ENCODE measurements at places on chromosomes 11 and 22.

DNA sequence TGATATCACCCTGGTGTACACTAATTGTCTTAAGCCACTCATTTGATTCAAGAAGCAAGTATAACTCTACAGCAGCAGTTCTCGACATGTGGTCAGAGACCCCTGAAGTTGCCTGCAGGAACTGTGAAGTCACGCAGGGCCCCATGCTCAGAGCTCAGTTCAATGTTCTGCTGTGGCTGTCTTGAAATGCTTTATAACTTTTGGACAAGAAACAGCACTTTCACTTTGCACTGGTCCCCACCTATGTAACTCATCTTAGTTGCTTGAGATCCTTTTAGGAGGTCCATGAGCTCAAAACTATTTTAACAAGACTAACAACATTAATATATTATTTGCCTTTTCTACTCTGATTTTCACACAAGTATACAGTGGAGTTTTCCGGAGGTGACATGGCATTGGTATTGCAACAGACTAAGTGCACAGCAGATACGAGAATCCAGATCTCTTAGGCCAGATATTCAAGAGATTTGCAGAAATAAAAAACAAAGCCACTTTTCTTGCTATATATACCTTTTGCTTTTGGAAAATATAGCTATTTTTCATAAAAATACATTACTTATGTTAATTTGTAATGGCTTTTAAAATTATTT is 64.8 kb downstream of the PRR5L start:
- DNase-seq = no peak

DNA sequence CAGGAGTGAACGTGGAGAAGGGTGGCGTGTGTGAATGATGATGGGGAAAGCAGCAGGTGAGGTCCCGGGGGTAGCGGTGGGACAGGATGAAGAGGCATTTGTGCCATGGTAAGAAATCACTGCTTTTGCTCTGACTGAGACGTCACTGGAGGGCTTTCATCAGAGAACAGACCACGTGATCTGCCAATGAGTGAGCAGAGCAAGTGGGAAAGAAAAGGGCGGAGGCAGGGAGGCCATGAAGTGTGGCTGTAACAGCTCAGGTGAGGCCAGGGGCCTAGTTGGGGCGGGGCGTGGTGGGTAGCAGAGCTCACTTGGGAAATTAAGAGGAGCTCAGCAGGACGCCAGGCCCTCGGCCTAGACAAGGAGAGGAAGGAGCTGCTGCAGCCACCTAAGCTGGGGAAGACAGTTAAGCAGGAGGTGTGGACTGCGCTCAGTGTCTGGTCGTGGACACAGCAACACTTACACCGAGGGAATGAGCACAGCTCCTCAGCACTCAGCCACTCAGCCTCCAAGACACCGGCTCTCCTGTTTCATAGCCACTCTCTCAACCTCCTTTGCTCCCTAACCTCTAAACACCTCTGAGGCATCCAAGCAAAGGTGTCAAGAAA is 14.1 kb upstream of the TMEM121B start:
- no peak for DNase-seq

- no peak for DNase-seq
Observed at GRCh38 chr11:106925245-106925644, 93.0 kb downstream of the GUCY1A2 start.

- DNase-seq = no peak
Observed at GRCh38 chr11:3077846-3078440, 20.7 kb upstream of the CARS1 start.

- DNase-seq = no peak
Observed at GRCh38 chr11:2130881-2131352, 8.3 kb downstream of the IGF2 start.

DNA sequence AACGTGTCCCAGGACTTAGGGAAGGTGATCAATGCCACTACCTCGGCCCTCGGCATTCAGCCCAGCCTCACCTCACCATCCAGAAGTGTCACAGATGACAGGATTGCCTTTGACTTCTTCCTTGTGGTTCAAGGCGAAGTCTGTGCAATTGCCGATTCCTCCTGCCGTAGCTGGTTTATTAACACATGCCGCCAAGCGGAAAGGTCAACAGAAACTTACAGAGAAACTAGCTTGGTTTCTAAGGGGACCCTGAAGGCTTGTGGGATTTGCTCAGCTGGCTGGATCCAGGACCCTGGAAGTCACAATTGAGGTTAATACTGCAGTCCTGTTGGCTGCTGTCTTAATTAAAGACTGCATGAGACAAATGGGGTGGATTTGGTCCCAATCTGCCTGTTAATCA is 65.6 kb downstream of the SHANK2 start:
- no peak for DNase-seq

DNA sequence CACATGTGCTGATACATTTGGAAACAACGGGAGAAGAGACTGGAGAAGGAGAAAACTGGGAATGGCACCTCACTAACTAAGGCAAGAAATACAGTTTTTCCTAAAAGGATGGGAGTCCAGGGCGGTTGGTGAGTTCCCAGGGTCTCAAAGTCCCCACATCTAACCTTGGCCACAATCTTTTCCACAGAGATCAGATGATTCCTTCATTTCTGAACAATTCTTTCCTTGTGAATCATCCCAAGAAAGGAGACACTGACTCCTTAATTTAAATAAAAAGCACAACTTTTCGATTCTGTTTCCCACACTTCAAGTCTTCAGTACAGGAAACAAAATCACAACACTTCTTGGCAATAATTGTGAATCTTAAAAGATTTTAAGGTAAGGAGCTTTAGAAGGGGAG is 384.7 kb downstream of the DCDC1 start:
- no peak for DNase-seq

- no peak for DNase-seq
Observed at GRCh38 chr11:88281317-88281712, 56.2 kb downstream of the CTSC start.

DNA sequence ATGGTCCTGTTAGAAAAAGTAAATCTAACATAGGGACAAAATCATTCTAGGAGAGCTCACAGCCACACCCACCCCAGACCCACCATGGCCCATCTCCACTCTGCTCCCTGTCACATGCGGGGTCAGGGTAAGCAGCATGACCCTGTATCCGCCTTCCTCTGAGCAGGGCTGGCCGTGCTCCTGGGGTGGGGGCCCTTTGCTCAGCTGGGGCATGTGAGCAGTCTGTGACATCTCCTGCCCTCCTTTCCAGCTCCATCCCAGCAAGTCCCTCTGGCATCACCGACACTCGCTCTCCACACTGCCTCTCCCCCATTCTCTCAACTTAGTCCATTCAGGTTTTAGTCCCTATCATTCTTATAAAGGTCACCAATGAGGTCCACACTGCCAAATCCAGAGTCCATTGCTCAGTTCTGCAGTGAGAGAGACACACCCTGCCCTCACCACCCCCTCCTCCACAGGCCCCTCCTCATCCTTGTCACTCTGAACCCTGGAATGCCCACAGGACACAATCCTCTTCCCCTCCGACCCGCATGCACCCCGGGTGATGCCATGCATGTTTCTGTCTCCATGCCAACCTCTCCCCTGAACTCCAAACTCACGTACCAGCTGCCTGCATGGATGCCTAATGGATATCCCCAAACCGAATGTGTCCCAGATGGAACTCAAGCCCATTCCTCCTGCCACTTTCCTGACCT is 65.1 kb upstream of the PITPNB start:
- no peak for DNase-seq

DNA sequence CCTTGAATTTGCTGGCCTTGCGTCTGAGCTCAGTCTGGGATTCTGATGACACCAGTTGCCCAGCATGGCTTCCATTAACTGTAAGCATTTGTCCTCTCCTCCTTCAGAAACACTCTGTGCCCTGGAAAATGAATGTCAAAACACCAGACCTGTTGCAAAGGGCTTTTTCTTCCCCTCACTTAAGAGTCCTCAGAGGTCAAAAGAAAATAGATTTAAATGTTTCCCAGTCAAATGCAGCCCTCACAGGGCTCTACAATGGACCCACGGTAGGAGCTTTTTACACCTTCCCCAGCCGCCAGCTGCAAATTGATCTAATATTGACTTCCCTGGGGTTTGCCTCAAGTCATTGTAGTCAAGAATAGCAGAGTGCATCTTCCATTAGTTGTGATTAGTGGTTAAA is 332.2 kb downstream of the INSC start:
- DNase-seq = no peak

- DNase-seq = no peak
Observed at GRCh38 chr22:31730344-31730711, 19.6 kb downstream of the PRR14L start.

DNA sequence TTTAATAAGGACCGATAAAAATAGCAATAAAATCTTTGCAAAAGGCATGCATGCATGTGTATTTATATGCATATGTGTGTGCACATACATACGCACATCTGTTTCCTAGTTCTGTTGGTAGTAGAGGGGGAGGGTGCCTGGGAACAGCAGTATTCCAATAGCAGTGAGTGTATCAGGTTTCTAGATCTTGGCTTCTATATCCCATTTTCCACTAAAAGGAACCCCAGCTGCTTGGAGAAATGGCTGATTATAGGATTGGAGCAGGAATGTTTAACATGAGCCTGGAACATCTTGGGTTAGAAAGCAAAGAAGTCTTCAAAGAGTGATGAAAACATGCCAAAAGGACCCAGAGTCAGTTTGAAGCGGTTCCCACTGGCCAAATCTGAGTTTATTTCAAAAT is 21.0 kb downstream of the TNRC6B start:
- DNase-seq = no peak

- DNase-seq = no peak
Observed at GRCh38 chr11:71221821-71222220, 30.6 kb downstream of the SHANK2 start.

GRCh38 chr11:26841818-26842473 is 120.1 kb upstream of the SLC5A12 start:
- DNase-seq = no peak

DNA sequence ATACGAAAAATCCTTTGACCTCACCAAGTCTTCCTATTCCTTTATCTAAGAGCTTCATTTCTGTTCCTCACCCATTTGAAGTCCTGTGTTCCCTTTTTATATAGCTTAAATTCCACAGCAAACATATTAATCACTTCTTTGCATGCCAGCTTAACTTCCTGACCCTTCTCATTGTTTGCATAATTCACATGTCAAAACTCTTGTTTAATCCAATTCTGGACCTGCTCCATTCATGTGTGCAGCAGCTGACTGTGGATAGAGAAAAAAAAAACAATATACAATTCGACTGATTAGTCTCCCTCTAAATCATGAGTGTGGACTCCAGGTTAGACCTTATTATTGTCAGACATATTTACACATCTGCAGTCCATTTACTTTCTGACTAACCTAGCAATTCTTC is 991.2 kb upstream of the TENM4 start:
- no peak for DNase-seq

Measured in NCI-H2081 treated with DMSO at 0.1 percent for 48 hours (cell line).